ENCODE measurements at places on chromosomes 4 and X. TPM values are rescaled to one million over a fixed set of nuclear protein-coding genes. Genes with fewer than 3 reads are reported as not detected.

DNA sequence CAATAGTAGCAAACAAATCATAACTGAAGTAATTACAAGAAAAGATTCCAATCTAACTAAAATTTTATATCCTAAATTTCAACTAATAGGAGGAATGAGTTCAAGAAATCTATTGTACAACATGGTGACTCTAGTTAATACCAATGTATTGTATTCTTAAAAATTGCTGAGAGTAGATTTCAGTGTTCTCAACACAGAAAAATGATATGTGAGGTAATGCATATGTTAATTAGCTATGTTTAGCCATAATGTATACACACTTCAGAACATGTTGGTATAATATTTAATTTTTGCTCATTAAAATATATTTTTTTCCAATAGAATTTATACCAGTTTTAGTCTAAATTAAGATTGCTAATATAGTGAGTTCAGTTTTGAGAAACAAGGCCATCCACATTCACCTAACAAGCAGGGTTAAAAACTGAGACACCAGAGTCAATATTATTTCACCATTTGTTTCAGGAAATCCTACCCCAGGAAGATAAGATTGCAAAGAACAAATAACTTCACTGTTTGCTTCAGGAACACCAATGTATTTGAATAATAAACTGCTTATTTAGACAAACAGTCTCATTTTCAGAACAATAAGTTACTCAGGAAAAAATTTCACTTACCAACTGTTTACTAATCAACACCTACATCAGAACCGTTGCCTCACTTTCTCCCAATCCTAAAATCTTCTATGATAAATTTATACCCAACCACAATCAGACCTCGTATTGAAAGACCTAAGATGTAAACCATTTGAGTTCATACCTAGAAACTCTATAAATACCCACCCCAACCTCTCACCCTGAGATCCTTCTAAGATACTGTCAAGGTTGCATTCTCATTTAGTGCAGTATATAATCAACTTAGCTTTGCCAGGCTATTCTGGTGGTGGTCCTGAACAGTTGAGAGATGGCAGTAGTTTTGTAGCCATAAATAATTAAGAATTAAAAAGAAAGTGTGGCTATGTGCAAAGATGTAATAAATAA lies 132.8 kb downstream of the MAB21L2 start:
- DNase-seq = no peak

- no peak for DNase-seq
Measured at GRCh38 chr4:164701665-164702064, 52.3 kb upstream of the SMIM31 start.

GRCh38 chrX:40325161-40325560 lies 227.4 kb upstream of the BCOR start:
- DNase-seq = no peak

P2RY4 gene
- not detected for total RNA-seq

DNA sequence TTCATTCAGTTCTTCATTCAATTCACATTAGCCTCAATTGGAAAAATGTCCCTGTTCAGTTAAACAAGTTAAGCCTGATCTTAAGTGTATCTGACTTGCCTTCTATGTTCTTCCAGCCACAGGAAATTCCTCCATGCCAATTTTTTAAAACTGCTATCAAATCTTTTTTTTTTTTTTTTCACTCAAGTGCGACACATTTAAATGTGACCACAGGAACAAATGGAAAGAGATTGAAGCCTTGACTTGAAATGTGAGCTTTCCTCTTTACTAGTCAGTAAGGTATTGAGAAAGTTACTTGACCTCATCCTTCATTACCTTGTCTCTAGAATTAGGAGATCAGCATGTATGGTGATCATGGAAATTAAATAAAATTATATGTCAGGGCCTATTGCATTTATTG lies 165.1 kb downstream of the SLIT2 start:
- DNase-seq = no peak

DNA sequence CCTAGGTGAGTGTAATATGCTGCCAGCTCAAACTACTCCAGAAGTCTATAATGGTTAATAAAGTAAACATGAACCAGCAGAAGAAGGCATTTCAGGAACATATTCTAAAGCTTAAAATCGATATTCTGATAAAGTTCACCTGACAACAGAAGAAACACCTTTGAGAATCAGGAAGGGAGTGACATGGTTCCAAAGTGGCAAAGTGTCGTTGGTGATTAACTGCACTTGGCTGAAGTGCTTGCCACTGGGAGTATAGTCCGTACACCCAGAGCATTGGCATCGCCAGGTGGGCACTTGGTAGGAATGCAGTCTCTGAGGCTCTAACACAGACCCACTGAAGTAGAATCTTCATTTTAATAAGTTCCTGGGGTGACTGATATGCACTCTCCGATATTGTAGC lies 76.0 kb upstream of the H2AZ1 start:
- DNase-seq = no peak

DNA sequence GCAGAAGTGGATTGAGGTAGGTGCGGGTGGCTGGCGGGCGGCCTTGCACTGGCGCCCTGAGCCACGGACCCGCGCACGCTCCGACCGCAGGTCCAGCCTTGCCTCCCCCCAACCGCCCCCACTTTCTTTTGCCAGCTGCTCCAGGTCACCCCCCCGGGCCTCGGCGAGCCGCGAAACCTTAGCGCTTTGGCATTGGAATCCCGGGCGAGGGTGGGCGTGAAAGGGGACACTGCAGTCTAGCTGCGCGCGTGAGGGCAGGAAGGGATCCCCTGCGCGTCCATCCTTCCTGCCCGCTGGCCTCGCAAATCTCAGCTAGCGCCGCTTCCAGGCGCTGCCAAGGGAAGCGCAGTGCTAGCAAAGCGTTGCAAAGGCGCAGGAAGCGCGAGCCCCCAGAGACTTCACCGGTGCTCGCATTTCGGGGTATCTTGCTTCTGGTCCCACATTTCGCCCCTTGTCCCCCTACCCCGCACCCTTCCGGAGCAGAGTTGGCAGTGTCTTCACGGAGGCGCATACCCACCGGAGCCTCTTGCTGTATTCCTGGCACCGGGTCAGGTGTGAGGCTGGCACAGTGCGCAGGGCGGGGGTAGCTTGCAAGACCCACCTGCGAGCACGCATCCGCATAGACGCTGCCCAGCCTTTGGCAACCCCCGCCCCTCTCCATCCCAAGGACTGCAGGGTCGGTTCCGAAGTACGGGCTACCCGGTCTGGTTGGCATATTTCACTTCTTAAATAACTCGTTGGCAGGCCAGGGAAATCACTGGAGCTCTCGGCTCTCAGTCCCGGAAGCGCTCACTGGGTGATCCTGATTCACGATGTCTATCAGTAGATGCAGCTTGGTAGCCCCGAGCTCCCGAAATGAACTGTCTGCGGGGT lies 104.4 kb downstream of the UCHL1 start:
- peak; percentile 68 for DNase-seq

GRCh38 chr4:19492606-19493005 lies 759.1 kb upstream of the SLIT2 start:
- DNase-seq = no peak

DNA sequence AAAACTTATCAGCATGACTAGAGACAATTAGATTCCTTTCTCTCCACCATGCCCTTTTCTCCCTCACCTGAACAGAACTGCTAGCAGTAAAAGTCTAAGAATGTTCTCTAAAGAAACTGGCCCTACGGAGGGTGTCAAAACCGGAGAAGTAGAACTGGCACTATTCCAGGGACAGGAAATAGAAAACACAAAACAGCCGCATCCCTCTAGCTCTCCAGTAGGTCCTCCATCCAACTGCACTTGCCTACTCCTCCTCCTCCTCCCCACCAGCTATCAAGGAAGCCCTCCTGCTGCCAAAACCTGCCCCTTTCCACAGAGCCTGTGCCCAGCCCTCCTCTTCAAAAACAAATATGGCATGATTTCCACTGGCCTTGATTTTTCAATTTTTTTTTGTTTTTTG lies 28.4 kb downstream of the FUNDC1 start:
- DNase-seq = no peak

DNA sequence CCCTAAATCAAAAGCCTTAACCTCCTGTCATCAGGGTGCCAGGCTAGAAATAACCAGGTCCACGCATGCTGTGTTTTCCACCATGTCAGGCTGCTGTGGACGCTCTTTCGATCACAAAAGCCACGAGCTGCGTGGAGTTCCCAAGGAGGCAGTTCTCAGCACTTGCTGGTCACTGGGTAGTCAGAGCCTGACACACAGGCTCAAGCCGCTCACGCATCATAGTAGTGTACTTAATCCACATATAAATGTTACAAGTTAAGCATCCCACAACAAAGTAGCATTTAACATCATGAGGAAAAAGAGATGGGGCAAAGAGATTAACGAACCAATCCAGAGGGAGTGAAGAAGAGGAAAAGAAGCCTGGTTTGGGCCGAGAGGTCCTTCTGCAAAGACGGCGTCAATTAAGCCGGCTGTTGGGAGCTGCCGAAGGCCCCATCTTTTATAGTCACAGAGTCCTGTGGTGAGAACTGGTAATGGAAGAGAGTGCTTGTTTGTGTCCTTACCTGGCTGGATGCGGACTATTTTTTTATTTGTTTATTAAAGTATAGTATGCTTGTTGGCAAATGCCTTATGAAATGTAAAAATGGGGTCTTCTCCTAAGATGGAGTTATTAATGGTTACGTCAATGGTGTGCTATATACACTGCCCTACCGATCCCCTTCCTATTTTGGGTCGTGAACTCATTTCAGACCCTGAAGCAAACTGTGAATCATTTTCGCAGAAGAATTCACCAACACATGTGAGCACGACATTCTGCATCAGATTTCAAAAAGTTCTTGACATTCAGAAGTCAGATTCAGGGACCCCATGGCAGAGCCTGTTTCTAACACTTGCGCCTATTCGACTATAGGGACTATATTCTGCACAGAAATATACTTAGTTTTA lies 675 bp downstream of the PRIMPOL start:
- no peak for DNase-seq

MAGEA3 gene
- not detected for total RNA-seq

- DNase-seq = no peak
Measured at GRCh38 chr4:16686195-16686594, 212.2 kb downstream of the LDB2 start.

DNA sequence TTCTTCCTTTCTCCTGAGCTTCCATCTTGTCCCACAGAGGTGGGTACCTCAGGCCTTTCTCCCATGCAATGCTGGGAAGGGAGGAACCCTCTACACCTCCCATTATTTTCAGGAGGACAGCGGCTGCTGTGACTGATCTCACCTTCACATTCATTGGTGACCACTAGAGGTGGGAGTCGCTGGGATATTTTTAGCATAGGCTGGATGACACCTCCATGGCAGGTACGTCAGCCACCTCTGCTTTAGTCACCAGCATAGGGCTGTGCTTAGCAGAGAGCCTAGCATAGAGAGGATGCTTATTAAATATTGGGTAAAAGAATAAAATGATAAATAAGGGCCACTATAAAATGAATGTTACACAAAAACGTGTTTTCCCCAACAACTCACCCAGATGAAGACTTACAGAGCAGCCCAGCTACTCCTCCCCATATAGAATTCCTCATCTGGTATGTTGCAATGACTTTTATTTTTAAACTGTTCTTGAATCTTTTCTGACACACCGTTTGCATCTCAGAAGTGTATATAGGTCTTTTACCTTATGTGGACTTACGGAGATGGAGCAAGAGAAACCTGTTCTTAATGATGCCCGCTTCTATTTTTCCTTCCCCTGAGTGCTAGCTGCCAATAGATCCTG lies 60.9 kb upstream of the SORBS2 start:
- peak; percentile 36 for DNase-seq

- peak; percentile 7 for DNase-seq
Measured at GRCh38 chrX:56802428-56802827, 73.4 kb downstream of the NBDY start.

DNA sequence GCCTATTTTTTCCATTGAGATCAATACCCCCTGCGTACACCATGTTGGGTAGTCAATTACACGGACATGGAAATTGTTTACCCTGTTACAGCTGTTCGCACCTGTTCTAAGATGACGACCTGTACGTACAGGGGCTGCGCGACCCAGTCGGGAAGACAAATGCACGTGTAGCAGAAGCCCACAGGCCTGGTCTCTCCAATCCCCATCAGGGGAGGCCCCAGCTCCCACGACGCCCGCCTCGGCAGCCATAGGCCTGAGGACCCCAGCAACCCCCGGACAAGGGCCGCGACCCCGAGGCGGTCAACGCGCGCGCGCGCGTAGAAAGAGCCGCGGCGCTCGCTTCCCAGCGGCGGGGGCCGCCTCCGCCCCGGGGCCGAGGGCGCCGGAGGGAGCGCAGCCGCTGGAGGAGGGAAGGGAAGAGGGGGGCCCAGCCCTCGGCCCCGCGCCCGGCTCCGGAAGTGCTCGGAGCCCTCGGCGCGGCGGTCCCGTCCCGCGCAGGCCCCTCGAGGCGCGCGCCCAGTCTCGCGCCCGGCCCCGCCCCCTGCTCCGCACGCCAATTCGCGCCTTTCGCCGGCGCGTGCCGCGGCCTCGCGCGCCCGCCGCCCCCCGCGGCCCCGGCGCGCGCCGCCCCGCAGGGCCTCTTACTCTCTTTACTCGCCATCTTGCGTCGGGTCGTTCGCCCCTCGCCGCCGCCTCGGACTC lies 618 bp downstream of the RBBP7 start:
- DNase-seq = peak; percentile 88
